Central memory CD8-positive, alpha-beta T cell (primary cell): ENCODE measurements at places on chromosomes 13 and 19.
A peak's percentile ranks its signal among the peaks of the same experiment; 100 is the strongest.

DNA sequence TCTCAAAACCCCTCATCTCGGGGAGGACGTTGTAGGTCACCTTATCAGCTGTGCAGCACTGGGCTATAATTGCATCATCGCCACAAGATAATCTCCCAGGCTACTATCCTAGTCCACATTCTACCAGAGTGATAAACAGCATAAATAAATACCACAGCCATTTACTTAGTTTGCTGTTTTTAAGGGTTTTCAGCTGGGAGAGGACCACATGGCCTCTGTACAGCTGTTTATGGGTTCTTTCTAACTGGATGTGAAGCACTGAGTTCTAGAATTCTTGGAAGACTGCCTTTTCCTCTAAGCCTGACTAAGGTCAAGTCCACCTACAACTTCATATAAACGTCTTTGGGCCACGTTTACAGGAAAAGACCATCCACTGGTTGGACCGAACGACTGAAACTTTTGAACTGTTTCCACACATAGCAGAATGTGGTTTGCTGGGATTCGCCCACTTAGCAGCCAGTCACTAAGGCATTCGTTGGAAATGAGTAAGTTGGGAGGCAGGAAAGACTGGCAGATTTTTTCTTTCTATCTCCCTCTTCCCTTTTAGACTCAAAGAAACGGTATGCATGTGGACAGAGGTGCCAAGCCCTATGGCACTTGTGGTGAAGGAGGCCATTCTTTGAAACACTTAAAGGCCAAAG lies 752.5 kb upstream of the SGCG start:
- H3K27ac ChIP-seq = no peak overlapping the region
- no peaks in the 10 kb centered on the region for H3K27me3 ChIP-seq
- H3K36me3 ChIP-seq = no peaks in the 10 kb centered on the region

- H3K36me3 ChIP-seq = no peaks in the 10 kb centered on the region
- no peak overlapping the region for H3K27ac ChIP-seq
- DNase-seq = no peak
- no peaks in the 10 kb centered on the region for H3K4me1 ChIP-seq
- H3K27me3 ChIP-seq = peaks cover 22% of the 10 kb centered on the region
Measured at GRCh38 chr13:46817838-46818476, 21.0 kb upstream of the ESD start.

GRCh38 chr13:34201050-34201913 lies 383.3 kb downstream of the RFC3 start:
- no peak for DNase-seq
- H3K27me3 ChIP-seq = no peaks in the 10 kb centered on the region
- no peak overlapping the region for H3K4me3 ChIP-seq
- H3K4me1 ChIP-seq = no peaks in the 10 kb centered on the region

DNA sequence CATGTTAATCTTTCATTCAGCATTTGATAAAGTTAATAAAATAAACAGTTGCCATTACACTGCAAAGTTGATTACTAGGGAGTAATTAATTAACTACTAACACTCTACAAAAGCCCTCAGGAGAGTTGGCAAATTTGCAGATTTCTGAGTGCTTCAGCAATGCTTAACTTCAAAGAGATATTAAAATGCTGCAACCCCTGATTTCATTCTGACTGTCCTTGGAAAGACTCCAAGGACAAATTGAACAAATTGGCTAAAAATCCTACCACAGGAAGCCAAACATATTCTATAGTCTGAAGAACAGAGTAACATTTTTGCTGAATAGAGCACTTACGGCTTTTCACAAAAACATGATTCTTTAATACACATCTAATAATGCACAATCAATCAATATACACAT lies 1543.0 kb downstream of the SLITRK5 start:
- H3K4me1 ChIP-seq = no peaks in the 10 kb centered on the region
- H3K27me3 ChIP-seq = no peaks in the 10 kb centered on the region
- H3K36me3 ChIP-seq = no peaks in the 10 kb centered on the region
- H3K4me3 ChIP-seq = no peak overlapping the region
- DNase-seq = no peak

GRCh38 chr19:30163663-30164062 lies 208.5 kb upstream of the ZNF536 start:
- DNase-seq = no peak
- H3K27ac ChIP-seq = no peak overlapping the region
- H3K27me3 ChIP-seq = peaks cover 9% of the 10 kb centered on the region
- no peak overlapping the region for H3K4me3 ChIP-seq

- peaks cover 37% of the 10 kb centered on the region for H3K36me3 ChIP-seq
- H3K4me1 ChIP-seq = peaks cover 11% of the 10 kb centered on the region
- H3K27ac ChIP-seq = no peak overlapping the region
- no peaks in the 10 kb centered on the region for H3K27me3 ChIP-seq
- DNase-seq = no peak
- no peak overlapping the region for H3K4me3 ChIP-seq
Measured at GRCh38 chr13:32515246-32515645, 23.3 kb downstream of the N4BP2L2 start.

DNA sequence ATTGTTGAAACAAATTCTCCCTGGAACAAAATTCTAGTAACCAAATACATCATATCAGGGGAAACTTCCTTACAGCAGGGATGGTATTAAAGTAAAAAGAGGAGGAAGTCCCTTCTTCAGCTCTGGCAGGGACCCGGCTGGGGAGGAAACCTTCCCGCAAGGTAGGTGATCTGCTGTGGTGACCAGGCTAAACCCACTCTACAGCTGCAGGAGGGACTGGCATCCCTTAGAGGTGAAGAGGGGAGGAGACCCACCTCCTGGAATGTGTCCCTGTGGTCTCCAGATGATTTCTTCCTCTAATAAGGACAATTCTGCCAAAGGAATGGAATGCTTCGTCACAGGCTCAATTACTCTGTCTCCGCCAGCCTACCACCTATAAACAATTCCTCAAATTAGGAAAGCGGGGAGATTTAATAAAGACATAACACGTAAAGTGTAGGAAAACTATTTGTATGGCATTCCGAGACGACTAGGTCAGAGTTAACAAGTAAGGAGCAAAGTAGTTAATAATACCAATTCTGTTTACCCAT lies 637 bp upstream of the PDS5B start:
- H3K36me3 ChIP-seq = peaks cover 13% of the 10 kb centered on the region
- peaks cover 30% of the 10 kb centered on the region for H3K4me1 ChIP-seq
- peak overlapping the region; percentile 80 for H3K27ac ChIP-seq
- H3K27me3 ChIP-seq = no peaks in the 10 kb centered on the region

DNA sequence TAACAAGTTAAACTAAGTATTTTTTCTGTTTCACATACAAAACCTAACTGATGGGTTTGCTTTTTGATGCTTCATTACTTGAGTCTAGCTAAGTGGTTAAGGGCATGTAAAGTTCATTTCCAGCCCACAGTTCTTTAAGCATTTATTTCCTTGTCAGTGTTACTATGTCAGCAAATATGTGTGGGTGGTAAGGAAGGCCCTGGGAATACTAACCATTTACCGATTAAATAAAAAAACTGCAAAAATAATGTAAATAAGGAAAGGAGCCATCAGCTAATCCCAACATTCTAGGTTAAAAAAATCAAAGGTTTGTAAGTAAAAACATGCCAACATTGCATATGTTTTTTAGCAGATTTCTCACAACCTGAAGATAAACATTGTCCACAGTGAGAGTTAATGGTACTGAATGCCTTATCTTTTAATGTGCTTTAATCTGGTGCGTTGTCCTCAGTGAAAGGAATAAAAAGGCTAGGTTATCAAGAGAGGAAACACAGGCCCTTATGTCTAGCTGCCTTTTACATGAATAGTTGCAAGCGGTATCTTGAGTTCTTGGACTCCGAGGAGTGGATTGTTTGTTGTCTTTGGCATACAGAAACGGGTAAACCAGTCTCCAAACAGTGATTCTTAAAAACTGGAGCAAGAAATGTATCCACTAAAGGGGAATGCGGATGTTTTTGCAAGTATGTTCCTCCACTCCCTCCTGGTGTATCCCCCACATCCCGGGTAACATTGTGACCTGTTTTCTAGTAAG lies 949.6 kb upstream of the SLC10A2 start:
- no peak overlapping the region for H3K4me3 ChIP-seq
- no peaks in the 10 kb centered on the region for H3K36me3 ChIP-seq
- no peak for DNase-seq
- no peak overlapping the region for H3K27ac ChIP-seq
- no peaks in the 10 kb centered on the region for H3K4me1 ChIP-seq

DNA sequence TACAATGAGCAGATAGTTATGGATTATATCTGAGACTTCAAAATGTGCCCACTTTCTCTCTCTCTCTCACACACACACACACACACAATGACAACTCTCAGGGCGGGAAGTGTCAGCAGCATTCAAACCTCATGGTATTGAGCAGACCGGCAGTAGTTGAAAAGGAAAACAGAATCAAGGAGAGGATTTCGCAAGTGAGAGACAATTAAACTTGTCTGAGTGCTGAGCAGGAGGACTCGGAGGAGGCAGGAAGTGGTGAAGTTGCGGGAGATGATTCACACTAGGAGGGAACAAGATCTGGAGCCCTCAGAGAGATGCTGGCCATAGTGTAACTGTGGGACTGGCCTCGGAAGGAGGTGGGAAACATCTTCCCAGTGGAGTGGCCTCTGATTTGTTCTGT lies 353.1 kb downstream of the EFNB2 start:
- H3K27me3 ChIP-seq = no peaks in the 10 kb centered on the region
- DNase-seq = no peak
- H3K4me3 ChIP-seq = no peak overlapping the region
- no peaks in the 10 kb centered on the region for H3K4me1 ChIP-seq
- H3K36me3 ChIP-seq = no peaks in the 10 kb centered on the region

DNA sequence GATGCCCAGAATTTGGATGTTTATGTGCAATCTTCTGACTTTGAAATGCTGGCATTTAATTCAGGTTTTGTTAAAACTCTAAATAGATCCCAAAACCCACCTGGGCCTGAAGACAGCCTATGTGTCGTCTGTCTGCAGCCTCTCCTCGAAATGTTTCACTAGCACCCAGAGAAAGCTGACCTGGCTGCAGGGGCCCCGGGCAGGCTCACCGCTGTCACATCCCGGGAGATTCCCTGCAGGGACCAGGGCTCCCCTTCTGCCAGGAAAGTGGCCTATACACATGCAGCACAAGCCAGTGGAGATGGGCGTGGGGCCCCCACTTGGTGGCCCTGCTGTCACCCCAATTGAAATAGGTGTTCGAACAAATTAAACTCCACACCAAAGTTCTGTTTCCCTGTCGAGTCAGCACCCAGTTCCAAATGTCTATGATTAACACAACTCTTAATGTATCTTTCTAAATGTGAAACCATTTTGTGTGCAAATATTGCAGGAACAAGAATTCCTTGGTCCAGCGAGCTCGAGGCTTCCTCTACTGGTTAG lies 145.8 kb upstream of the ZNF507 start:
- H3K27me3 ChIP-seq = peaks cover 33% of the 10 kb centered on the region
- no peak overlapping the region for H3K4me3 ChIP-seq
- H3K4me1 ChIP-seq = peaks cover 14% of the 10 kb centered on the region

DNA sequence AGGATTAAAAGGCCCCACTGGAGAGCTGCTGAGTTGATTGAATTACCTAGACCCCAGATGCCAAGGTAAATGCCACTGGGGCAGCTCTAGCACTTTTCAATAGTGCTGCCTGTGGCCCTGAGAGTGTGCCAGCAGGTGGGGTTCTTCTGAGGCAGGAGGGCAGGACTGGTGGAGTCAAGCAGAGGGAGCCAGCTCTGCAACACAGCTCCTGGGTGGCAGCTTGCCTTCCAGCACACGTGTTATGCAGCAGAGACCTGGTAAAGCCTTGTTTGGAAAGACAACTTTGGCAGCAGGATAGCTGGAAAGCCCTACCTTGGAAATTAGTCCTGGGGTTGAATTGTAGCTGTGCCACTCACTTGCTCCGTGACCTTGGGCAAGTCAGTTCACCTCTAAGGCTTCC lies 306.6 kb downstream of the ATP8A2 start:
- no peak for DNase-seq
- no peak overlapping the region for H3K4me3 ChIP-seq
- H3K27me3 ChIP-seq = peaks cover 11% of the 10 kb centered on the region
- no peak overlapping the region for H3K27ac ChIP-seq

DNA sequence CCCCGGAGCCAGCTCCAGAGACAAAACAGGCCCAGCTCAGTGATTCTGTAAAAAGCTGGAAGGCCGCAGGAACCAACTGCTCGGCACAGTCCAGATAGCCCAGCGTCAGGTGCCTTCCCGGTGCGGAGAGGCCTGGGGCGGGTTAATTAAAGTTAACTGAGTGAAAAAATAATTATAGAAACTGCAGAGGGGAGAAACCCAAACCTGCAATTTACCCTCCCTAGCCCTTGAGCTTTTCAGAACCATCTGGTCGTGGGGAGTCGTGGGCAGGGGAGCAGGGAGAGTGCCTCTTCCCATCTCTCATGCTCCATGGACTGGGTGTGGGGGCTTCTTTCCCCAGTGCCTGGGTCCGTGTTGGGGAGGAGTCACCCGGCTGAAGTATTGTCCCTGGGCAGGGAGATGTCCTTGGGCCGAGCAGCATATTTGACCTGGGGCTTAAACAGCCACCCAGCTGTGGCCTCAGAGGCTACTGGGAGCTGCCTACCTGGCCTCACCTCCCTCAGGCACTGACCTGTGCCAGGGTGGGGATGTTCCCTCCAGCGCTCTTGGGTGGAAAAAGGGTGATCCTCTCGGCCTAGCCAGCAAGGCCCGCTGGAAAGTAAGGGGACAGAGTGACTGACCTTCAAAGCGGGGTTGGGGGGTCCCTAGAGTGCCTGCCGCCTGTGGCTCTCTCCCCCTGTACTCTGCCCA lies 65.9 kb downstream of the CHST8 start:
- H3K4me3 ChIP-seq = no peak overlapping the region
- no peak overlapping the region for H3K27ac ChIP-seq
- no peaks in the 10 kb centered on the region for H3K36me3 ChIP-seq
- H3K27me3 ChIP-seq = peaks cover 54% of the 10 kb centered on the region
- no peak for DNase-seq

GRCh38 chr19:1591421-1592023 lies 1.1 kb downstream of the MBD3 start:
- H3K36me3 ChIP-seq = peaks cover 13% of the 10 kb centered on the region
- H3K4me3 ChIP-seq = peak overlapping the region; percentile 85
- no peaks in the 10 kb centered on the region for H3K27me3 ChIP-seq
- H3K27ac ChIP-seq = peak overlapping the region; percentile 74

- H3K4me3 ChIP-seq = no peak overlapping the region
- H3K27ac ChIP-seq = no peak overlapping the region
- no peaks in the 10 kb centered on the region for H3K36me3 ChIP-seq
- peaks cover 7% of the 10 kb centered on the region for H3K4me1 ChIP-seq
- H3K27me3 ChIP-seq = peaks cover 4% of the 10 kb centered on the region
- no peak for DNase-seq
Measured at GRCh38 chr13:33032037-33032625, 15.9 kb downstream of the KL start.

DNA sequence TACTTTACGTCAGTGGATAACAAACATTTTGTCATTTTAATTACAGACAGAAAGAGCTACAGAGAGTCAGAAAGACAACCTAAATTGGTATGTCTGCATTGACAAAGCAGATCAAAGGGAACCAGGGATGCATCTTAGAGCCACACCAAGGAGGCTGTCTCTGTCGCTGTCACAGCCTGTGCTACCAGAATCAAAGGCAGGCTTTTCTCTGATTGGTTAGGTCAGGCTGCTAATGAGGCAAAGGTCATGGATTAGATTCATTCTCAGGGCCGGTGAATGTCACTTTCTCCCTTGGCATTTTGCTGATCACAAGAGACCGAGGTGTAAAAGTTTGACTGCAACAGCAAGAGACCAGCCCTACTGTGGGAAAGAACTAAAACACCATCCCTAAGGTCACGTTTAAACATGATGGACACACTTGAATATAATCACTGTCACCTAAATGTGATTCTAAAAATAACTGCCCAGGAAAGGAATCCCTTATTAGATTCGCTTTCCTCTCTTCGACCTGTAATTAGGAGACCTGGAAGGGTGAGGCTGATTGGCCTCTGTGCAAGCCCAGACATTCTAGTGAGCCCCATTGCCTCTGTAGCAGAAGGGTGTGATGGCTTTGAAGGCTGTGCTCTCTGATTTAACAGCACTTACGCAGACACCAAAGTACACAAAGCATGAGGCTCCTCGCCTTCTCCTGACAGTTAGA lies 314.4 kb upstream of the NBEA start:
- H3K4me1 ChIP-seq = no peaks in the 10 kb centered on the region
- no peak overlapping the region for H3K4me3 ChIP-seq
- H3K27ac ChIP-seq = no peak overlapping the region
- DNase-seq = no peak
- no peaks in the 10 kb centered on the region for H3K27me3 ChIP-seq
